ENCODE measurements at places on chromosomes 3 and 15. TPM values are rescaled to one million over a fixed set of nuclear protein-coding genes. Genes with fewer than 3 reads are reported as not detected.
A peak's percentile ranks its signal among the peaks of the same experiment; 100 is the strongest.

DNA sequence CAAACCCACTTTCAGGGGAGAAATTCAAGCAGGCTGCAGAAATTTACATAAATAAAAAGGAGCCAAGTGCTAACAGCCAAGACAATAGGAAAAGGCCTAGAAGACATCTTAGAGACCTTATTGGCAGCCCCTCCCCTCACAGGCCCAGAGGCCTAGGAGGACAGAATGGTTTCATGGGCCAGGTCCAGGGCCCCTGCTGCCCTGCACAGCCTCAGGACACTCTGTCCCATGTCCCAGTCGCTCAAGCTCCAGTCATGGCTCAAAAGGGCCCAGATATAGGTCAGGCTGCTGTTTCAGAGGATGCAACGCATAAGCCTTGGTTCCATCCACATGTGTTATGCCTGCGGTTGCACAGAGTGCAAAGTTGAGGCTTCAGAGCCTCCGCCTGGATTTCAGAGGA lies 55.8 kb downstream of the SLC41A3 start:
- H3K4me1 ChIP-seq: no peaks in the 10 kb centered on the region
- H3K27me3 ChIP-seq: no peaks in the 10 kb centered on the region
- DNase-seq: no peak
- peaks cover 25% of the 10 kb centered on the region for H3K36me3 ChIP-seq
- no peak overlapping the region for H3K27ac ChIP-seq

DNA sequence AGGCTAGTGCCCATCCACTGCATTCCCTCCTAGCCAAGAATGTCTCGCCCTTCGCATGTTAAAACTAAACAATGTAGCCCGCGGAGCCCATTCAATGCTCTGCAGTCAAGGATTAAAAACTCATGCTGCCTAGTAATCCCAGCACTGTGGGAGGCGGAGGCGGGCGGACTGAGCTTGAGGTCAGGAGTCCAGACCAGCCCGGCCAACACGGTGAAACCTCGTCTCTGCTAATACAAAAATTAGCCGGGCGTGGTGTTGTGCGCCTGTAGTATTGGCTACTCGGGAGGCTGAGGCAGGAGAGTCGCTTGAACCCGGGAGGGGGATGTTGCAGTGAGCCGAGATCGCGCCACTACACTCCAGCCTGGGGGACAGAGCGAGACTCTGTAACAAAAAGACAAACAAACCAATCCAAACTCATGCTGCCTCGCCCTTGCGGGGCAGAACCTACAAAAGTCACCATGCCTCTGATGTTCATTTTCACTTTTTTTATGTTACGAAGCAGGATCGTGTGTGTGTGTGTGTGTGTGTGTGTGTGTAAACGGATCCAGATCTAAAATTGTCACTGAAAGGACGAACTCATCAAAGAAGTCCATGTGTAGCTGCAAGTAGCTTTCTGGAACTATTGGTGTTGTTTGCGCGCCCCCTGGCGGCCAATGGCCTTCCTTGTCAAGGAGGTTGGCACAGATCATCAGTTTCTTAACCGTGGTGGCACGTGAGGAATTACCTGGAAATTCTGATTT lies 54.8 kb upstream of the SPESP1 start:
- no peaks in the 10 kb centered on the region for H3K4me1 ChIP-seq
- no peaks in the 10 kb centered on the region for H3K36me3 ChIP-seq
- no peak overlapping the region for H3K27ac ChIP-seq
- H3K27me3 ChIP-seq: peaks cover 11% of the 10 kb centered on the region
- peak; percentile 93 for DNase-seq
- peak overlapping the region; percentile 33 for H3K4me3 ChIP-seq

DNA sequence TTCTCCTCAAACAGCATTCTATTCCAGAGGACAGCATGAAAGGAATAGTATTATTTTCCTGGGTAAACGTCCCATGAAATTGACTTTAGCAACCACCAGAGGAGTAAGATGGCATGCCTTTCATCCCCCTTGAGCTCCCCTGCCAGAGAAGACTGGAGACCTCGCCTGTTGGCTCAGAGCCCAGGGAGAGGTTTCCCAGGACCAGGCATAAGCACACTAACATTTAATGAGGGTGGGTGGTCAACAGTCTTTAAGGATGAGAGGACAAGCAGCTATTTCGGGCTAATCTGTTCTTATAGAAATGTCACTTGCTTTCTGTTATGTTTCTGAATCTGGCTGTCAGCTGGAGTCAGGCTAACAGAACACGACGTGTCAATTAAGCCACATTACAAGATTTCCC lies 390.5 kb downstream of the GABRG3 start:
- DNase-seq: no peak
- no peak overlapping the region for H3K27ac ChIP-seq
- H3K4me1 ChIP-seq: no peaks in the 10 kb centered on the region
- peaks cover 5% of the 10 kb centered on the region for H3K36me3 ChIP-seq

GRCh38 chr3:125654526-125654925 lies 59.2 kb upstream of the OSBPL11 start:
- no peak overlapping the region for H3K4me3 ChIP-seq
- no peak for DNase-seq
- no peaks in the 10 kb centered on the region for H3K27me3 ChIP-seq
- H3K4me1 ChIP-seq: peaks cover 7% of the 10 kb centered on the region
- H3K36me3 ChIP-seq: no peaks in the 10 kb centered on the region
- no peak overlapping the region for H3K27ac ChIP-seq

DNA sequence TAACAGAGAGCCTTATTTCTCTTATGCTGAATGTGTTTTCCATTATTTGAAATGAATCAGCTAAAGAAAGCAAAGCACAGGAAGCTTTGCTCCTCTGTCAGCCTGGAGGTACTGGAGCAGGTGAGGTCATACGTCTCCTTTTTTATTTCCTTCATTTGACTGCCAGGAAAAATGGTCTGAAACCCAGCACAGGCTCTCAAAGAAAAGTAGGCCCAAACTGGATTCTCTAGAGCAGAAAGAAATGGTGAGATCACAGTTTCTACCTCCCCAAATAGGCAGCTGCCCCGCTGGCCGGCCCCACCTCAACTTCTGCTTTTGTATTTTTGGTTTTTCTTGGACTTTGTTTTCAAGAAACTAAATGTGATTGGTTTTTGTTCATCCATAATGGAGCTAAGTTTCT lies 95.1 kb downstream of the RPL39L start:
- H3K4me3 ChIP-seq: no peak overlapping the region
- H3K36me3 ChIP-seq: peaks cover 5% of the 10 kb centered on the region
- no peaks in the 10 kb centered on the region for H3K27me3 ChIP-seq

DNA sequence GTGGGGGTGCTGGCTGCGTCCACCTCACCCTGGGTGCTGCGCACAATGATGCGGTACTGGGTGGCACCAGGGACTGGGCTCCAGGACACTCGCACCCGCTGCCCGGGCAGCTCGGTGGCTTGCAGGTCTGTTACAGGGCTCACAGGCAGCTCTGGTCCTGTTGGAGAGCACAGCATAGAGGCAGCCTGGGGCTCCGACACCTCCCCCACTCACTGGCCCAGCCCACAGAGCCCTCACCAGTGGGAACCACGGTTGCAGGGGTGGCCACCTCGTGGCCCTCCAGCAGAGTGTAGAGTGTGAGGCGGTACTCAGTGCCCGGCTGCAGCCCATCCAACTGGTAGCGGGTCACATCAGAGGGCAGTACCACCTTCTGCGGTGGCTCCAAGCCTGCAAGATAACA lies 3.7 kb downstream of the COL7A1 start:
- DNase-seq: no peak
- H3K4me1 ChIP-seq: peaks cover 22% of the 10 kb centered on the region
- H3K27me3 ChIP-seq: no peaks in the 10 kb centered on the region
- peaks cover 26% of the 10 kb centered on the region for H3K36me3 ChIP-seq
- H3K27ac ChIP-seq: peak overlapping the region; percentile 53

DNA sequence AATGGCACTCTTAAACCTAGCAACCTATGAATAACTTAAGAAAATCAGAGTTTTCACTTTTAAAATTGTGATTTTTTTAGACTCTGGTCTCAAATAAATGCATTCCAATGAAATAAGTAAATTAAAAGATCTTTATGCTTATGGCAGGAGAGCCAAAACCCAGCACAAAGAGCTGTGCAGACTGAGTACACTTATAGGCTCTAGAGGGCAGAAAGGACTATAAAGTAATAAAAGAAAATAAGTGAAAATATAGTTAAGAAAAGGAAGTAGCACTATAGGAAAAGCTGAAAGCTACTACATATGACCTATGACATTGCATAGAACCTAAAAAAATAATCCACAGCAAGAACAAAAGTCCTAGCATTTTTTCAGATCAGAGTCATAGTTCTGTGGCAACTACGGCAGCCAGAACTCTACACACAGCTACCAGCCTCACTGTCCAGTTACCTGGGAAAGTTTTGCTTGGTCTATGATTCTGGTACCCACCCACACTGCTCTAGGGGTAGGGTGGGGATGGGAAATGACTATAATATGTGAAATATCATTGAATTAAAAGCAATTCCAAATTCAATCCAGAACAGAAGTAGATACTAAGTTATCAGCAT lies 30.5 kb downstream of the CLASP2 start:
- no peaks in the 10 kb centered on the region for H3K27me3 ChIP-seq
- H3K36me3 ChIP-seq: peaks cover 17% of the 10 kb centered on the region
- peaks cover 11% of the 10 kb centered on the region for H3K4me1 ChIP-seq
- H3K27ac ChIP-seq: no peak overlapping the region
- H3K4me3 ChIP-seq: no peak overlapping the region
- DNase-seq: peak; percentile 44

ADGRG7 gene
- not detected for total RNA-seq

TRIM42 gene
- total RNA-seq: not detected

GPR87 gene
- total RNA-seq: 51.8 TPM
